ENCODE measurements at places on chromosomes 2 and 18. TPM values are rescaled to one million over a fixed set of nuclear protein-coding genes. Genes with fewer than 3 reads are reported as not detected.

Gene CHMP1B
- 80.5 TPM for total RNA-seq

Gene RBM44
- total RNA-seq: 1.3 TPM

Gene CTLA4
- 4.7 TPM for total RNA-seq

GRCh38 chr2:55985406-55985805 lies 61.8 kb upstream of the EFEMP1 start:
- no peak for DNase-seq

GRCh38 chr18:48562075-48562474 lies 23.2 kb downstream of the CTIF start:
- DNase-seq: no peak

DNA sequence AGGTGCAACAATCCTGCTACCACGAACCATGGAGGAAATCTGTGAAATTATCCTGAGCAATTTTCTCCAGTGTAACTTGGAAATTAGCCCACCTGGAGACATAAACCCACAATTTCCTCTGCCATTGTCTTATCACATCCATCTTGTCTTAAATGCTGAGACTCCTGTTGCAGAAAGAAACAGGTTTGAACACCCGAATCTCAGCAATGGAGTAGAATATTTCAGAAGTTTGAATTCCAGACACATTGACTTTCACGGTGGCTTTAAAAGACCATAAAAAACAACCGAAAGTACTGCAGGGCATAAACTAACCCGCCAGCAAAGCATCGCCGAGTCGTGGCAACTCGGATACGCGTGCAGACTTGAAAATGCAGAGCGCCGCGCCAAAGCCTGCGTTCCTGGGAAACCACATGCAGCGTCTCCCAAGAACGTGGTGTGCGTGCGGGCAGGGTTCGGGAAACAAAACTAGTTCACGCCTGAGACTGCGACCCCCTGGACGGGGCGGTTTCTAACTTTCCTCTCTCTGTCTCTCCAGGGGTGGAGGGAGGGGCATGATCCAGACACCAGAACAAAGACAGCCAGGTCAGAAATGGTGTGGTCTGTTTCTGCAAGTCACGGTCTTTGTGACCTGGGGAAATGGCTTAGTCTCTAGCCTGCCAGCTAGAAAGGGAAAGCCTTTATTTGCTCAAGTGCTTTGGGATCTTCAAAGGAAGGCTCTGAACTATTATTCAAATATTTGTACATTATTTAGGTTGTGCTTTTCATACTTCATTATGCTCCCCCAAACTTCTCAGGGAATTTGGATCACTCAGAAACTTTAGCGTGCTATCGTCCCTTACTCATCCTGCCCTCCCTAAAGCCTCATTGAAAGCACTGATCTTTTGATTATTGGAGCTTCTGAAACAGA lies 26.9 kb upstream of the KCTD1 start:
- DNase-seq: no peak

GRCh38 chr2:121386707-121387106 lies 101.7 kb upstream of the TFCP2L1 start:
- no peak for DNase-seq

DNA sequence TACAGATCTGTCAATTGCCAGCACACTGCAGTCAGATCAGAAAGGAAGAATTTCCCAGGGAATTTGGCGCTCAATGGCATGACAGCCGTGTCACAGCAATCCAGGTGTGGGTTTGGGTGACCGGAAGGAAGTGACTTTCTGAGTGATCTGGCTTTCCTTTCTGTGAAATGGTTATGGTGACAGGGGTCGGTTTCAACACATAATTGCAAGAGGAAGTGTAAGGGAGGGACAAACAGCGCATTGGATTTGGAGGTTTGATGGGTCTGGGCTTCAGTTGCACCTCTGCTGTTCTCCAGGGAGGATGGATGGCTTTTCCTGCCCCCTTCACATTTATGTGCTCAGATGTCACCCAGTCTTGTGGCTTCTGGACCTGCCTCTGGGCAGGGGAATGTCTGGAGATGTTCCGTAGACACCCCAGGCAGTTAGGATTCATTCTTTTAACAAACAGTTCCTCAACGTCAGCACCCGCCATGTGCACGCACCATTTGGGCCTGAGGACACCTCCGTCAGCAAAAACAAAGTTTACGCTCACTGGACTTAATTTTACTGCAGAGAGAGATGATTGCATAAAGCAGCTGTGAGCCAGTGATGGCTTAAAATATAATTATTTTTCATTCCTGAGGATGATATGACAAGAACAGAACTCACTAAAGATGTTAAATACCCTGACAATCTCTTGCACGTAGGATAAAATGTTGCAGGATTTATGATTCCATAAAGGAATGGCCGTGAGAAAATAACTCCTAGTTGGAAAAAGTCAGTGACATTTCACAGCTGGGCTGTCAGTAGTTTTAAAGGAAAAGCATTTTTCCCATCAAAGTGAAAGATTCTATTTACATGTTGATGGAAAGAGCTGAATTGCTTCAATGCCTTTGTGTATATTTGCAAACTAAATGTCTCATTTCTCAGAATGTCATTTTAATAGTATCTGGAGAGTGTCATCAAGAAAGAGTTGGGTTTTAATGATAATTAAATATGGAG lies 36.9 kb downstream of the MBP start:
- no peak for DNase-seq
